ENCODE measurements at places on chromosomes 2 and 18.
A peak's percentile ranks its signal among the peaks of the same experiment; 100 is the strongest.

GRCh38 chr2:134591526-134591925, 127.3 kb downstream of the TMEM163 start:
- no peak for DNase-seq

DNA sequence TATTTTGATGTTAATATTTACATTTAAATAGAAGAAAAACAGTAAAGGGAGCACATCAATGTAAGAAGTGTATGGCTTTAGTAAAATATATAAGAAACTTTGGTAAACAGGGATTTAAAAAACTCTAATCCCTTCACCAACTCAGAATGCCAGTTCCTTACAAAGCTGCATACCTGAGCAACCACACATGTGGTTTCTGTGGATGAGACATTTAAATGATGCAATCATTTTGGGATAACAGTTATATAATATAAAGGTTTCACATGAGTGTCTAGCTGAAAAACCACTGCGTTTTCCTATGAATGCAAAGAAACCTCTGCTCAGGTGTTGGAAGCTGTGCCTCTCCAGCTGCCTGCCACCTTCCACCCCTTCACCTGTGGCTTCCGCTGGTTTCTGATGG, 209.1 kb upstream of the REV1 start:
- no peak for DNase-seq

DNA sequence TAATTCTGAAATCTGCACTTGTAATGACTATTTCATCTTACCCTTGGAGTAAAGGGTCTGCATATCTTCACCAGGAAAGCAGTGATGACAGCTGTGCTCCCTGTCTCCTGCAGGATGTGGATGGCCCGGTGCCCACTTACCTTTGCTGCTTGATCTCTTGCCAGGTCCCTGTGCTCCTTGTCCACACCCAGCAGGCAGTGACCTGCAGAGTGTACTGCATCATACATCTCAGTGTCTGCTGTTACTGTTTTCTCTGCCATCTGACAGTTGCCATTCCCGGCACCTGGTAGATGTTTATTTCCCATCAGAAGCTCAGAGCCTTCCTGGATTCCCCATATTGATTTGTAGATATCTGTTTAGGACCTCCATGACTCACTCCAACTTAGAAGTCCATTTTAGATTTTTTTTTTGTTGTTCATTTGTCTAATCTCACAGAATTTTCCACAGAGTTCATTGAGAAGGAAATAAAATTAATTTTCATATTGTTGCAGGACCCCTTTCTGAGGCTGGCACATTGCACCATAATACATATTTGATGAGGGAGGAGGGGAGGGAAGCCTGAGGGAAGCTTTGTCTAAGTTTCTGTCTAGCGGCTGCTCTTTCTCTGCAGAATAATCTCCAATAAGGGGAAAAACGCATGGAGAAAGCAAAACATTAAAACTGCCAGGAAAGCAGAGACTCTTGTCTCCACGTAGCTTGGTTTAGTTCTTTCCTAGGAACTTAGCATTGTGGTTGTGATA, 697.5 kb upstream of the RAB6C start:
- DNase-seq = no peak

DNA sequence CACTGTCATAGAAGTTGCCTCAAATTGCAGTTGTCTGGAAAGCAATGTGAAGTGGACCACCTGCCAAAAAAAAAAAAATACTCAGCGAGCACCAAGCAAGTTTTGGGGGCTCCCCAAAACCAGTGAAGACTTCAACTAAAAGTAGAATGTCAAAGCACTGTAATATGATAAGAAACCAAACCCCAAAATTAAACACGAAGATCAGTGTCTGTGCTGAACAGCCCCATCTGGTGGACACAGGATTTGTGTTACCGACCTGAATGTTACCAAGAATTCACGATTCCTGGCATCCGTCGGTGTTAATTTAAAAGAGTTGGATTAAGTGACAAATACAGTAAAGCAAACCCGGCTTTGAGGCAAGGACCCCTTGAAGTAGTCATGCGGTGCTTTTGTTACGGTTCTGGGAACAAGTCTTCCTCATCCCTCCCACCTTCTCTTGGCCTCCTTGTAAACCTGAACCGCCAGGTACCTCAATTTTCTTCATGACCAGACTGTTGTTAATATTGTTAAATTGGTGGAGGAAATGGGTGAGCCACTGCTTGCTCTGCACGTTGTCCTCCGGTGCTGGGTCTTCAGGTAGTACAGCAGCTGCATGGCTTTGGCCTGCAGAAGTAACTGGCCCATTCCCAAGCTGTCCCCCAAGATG, 31.3 kb upstream of the SSB start:
- DNase-seq = peak; percentile 38

- DNase-seq = no peak
Measured at GRCh38 chr18:933082-933481, 28.4 kb downstream of the ADCYAP1 start.

All from stimulated activated CD4-positive, alpha-beta T cell treated with anti-CD3 and anti-CD28 coated beads, Interleukin-12 subunit alpha, Interleukin-12 subunit beta, amount 100 ng/mL, for 4 hours (primary cell).